ENCODE measurements at places on chromosomes 5 and 9.
A peak's percentile ranks its signal among the peaks of the same experiment; 100 is the strongest.

- DNase-seq = no peak
Observed at GRCh38 chr9:93061791-93062763, 3.6 kb downstream of the SUSD3 start.

DNA sequence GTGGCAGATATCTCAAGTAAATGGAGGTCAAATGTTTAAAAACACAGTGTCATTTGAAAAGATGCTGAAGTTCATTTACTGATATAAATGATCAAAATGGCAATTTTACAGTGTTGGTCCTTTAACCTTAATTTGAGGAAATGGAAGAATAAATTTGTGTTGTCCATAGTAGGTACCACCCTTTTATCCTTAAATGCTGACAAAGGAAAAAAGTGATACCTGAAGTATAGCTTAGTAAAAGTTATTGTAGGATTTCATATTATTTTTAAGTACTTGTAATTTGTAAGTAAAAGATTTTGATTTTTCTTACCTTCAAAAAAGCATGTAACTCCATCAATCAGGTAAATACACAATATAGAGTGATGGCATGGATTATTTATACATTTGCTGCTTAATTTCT is 166.6 kb upstream of the DAP start:
- DNase-seq = no peak

DNA sequence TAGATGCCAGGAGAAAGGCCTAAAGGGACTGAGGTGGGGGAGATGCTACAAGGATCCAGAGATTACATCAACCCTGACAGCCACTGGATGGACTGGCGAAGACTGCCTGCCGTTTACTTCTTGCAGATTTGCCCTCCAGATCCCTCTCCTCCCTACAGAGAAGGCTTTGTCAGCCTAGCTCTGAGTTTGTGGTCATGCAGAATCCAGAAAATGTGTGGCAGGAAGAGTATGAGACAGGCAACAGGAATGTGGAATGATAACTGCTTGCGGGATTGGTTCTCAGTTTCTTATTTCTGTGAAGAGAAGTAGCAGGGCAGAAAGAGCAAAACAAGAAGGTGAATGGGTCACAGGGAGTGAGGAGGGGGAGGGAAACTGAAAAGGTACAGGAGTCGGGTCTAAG is 129.6 kb downstream of the TLE1 start:
- DNase-seq = peak; percentile 98

DNA sequence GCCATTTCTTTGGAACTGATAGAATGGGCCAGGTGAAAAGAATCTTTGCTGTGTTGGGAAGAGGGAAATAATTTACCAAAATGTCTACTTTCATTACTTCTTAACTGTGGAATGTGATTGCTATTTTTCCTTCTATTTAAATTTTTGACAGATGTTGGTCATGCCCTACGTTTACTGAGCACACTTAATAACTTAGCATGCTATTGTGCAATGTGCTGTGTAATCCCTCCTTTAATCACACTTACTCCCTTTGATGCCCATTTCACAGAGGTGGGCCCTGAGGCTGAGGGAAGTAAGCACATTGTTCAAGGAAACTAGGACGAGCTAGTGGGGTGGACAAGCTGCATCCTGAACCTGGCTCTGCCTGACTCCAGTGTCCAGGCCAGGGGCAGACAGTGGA is 47.8 kb upstream of the INSYN2B start:
- DNase-seq = peak; percentile 8

DNA sequence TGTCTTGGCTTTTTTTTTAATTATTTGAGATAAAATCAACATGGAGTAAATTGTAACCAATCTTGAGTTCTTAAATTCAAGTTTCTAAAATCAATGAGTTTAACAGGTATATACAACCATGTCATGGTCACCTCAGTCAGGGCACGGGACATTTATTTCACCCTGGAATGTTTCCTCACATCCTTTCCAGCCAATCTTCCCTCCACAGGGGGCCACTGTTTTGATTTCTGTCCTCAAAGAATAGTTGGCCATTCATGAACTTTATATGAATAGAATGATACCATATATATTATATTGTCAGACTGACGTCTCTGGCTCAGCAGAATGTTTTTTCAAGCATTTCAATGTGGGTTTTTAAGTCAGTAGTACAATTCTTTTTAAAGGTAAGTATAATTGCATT is 806 bp downstream of the ZNF474 start:
- peak; percentile 31 for DNase-seq

Data from choroid plexus epithelial cell (primary cell).